Nephron progenitor cell (in vitro differentiated cells): ENCODE measurements at places on chromosomes 1 and 21.

DNA sequence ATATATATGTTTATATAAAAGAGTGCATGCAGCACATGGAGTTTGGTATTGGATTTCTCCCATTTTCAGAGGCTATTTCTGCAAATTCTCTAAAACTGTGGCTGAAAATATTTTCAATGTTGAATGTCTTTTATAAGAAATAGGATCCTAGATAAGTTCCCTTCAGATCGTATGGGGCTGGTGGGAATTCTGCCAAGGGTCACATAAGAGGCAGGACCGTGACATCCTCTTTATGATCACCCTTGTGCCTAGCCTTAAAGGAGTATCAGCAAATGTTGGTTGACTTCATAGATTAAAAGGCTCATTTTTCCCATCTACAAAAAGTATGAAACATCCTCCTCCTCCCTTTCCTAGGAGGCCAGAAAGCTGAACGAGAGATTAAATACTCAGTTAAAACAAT, 1.3 kb upstream of the IFNAR2 start:
- no peak for DNase-seq

- DNase-seq = no peak
Measured at GRCh38 chr21:46022551-46023525, 41.3 kb downstream of the COL6A1 start.

DNA sequence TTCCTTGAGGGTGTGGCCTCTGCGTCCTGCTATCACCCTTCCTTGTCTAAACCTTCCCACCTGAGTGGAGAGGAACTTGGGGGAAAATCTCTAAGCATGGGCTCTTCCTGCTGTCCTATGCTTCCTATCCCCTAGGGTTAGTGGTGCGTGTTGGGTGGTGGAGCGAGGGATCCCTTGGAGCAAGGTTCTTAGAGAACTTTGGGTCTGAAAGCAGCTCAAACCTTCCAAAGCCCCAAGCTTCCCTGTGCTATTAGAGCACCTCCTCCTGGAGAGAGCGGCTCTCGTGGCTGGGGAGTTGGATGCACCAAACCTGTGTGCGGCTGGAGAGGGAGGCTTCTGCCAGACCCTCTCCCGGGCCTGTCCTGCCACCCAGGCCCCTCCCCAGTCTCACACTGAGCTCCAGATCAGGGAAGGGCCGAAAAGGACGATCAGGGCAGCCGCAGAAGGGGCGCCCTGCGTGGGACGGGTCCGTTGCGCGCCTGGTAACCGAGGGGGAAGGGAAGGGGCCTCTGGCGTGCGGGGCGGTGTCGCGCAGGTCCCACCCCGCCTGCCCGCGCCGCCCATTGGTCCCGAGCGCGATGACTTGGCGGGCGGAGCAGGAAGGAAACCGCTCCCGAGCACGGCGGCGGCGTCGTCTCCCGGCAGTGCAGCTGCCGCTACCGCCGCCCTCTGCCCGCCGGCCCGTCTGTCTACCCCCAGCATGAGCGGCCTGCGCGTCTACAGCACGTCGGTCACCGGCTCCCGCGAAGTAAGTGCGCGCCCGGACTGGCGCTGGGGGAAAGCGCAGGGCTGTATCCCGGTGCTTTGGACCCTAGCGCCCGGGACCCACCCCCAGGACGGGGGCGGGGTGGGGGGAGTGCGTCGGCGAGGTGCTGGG, at the start of gene SH3BGRL3:
Gene SH3BGRL3, plus strand, starts transcription at position 631 of the 877 bp plus-strand sequence. Its CDS starts 70 bp downstream, at position 701.
- DNase-seq = peak; percentile 86

DNA sequence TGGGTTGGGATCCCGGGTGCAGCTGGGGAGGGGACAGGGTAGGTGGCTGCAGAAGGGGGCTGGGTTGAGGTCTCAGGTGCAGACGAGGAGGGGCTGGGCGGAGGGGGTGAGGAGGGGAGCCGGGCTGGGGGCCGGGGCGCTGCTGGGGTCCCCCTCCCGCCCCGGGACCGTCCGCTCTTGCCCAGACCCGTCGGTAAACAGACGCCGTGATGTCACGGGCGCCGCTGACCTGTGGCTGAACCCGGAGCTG, 22.3 kb downstream of the DHRS3 start:
- no peak for DNase-seq

- no peak for DNase-seq
Measured at GRCh38 chr1:26119892-26120608, 8.4 kb downstream of the PDIK1L start.

GRCh38 chr1:161954050-161954449, 69.6 kb downstream of the OLFML2B start:
- no peak for DNase-seq

DNA sequence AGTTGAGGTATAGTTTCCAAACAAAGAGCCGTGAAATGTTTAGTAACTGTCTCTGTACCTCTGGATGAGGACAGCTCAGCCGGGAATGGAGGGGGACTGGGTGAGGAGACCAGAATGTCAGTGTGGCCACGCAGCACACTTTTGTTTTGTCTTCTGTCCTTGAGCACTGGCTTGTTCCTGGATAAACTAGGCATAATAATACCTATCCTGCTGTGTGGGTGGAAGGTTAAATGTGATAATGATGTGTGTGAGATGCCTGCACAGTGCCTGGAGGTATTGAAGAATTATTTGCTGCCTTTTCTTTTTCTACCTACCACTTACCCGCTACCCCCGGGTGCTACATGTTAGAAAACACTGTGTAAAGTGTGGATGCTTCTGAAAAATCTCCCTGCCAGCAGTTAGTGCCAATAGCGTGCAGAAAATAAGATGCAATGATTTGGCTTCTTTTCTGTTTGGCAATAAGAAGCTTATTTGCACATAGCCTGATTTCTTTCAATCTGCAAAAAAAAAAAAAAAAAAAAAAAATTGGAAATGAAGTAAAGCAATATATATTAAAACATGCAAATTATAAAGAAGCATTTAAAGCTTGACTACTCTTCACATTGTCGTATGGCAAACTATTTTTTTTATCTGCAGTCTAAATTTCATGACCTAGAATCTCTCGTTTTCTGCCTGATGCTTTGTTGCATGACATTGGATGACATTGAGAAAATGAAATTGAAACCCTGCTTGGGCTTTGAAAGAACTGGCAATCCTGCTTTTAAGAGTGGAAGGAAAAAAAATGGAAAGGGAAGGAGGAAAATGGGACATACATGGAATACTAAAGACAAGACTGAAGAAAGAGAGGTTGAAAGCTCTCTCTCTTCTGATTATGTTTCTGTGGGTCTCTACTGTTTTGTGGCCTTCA, 89.5 kb downstream of the DISC1 start:
- DNase-seq = no peak

DNA sequence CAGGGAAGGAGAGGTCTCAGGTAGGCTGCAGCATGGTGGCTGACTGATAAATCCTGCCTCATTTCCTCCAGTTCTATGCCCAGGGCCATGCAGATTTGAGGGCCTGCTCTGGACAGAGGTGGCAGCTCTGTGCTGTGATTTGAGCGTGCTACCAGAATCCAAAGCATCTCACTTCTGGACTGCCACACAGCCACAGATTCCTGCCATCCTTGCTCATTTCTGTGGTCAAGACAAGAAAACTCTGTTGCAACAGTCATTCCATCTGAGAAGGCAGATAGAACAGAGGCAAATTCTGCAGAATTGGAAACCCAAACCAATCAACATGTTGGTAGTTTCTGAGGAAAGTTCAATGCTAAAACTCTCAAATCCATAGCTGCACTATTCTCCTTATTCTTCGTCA, 102.8 kb upstream of the GALNT2 start:
- no peak for DNase-seq

DNA sequence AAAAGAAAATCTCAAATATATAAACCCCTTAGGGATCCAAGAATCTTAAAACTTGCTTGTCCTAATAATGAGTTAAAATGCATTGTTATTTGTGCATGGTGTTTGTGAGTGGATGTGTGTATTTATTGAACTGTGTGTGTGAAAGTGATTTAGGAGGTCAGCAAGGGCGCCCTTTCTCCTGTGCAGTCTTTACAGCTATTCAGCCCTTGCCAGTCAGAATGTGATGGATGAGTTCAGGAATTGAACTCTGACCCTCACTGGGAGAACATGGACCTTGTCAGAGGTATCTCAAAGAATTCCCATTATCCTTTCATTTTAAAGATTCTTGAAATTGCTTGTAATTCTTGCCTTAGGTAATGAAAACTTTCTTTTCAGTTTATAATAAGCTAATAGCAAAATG, 493.0 kb upstream of the ADGRL4 start:
- DNase-seq = peak; percentile 74

- no peak for DNase-seq
Measured at GRCh38 chr21:23534850-23535249, 2072.4 kb downstream of the MRPL39 start.

DNA sequence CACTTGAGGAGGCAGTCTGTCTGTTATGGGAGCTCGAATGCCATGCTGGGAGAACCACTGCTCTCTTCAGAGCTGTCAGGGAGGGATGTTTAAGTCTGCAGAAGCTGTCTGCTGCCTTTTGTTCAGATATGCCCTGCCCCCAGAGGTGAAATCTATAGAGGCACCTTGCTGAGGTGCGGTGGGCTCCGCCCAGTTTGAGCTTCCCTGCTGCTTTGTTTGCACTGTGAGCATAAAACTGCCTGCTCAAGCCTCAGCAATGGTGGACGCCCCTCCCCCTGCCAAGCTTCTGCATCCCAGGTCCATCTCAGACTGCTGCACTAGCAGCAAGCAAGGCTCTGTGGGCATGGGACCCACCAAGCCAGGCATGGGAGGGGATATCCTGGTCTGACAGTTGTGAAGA, 247.5 kb downstream of the LMX1A start:
- no peak for DNase-seq

GRCh38 chr1:18475234-18475905, 5.4 kb upstream of the KLHDC7A start:
- no peak for DNase-seq

GRCh38 chr1:172499636-172500141, 33.3 kb upstream of the SUCO start:
- no peak for DNase-seq

- DNase-seq = no peak
Measured at GRCh38 chr1:162922201-162922600, 61.2 kb upstream of the CCDC190 start.

- DNase-seq = peak; percentile 30
Measured at GRCh38 chr1:207752456-207752998, 673 bp downstream of the CD46 start.

- DNase-seq = no peak
Measured at GRCh38 chr1:38208716-38209632, 162.4 kb upstream of the POU3F1 start.

GRCh38 chr1:183583466-183583865, 6.8 kb downstream of the NCF2 start:
- DNase-seq = no peak

DNA sequence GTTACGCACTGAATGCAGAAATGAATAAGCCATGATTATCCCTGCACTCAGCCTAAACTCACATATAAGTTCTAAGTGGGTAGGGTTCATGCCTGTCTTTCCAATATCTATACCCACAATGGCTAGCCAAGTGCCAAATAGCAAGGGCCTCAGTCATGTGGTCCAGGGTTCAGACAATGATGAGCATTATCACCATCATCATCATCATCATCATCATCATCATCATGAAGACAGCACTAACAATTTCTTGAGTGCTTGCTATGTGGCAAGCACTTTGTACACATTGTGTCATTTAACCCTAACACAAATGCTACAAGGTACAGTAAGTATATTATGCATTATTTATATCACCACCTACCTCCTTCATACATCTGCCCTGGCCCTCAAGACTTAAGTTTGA, 500.0 kb downstream of the AGBL4 start:
- no peak for DNase-seq

GRCh38 chr1:238647877-238648276, 738.5 kb upstream of the CHRM3 start:
- DNase-seq = no peak

DNA sequence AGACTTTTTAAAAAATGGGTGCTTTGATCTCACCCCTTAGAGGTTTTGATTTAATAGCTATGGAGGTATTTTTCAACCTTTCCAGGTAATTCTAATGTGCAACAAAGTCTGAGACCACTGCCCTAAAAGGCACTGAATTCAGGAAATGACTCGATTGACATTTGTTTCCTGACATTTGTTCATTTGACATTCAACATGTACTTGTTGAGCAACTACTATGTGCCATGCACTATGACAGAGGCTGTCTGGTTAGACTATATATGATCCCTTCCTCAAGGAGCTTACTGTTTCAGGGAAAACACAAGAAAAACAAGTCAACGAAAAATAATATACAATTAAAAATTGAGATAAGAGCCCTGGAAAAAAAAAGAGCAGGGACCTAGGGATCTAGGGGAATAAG, 25.6 kb upstream of the AVPR1B start:
- DNase-seq = no peak

DNA sequence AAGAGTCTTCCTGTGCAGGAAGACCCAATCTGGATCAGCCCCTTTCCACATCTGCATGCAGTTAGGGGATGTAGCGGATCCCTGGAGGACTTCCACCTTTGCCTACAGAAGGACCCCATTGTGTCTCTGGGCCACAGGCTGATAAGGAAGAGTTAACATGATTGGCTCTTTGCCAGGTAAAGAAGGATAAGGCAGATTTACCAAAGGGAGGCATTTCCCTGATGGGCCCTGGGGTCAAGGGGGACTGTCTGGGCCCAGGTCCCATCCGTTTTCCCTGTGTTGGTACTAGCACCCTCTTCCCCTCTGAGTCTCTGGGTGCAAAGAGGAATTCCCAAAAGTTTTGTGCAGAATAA, 29.1 kb downstream of the SLC26A9 start:
- no peak for DNase-seq

GRCh38 chr1:245580651-245581050, 425.9 kb downstream of the KIF26B start:
- no peak for DNase-seq

DNA sequence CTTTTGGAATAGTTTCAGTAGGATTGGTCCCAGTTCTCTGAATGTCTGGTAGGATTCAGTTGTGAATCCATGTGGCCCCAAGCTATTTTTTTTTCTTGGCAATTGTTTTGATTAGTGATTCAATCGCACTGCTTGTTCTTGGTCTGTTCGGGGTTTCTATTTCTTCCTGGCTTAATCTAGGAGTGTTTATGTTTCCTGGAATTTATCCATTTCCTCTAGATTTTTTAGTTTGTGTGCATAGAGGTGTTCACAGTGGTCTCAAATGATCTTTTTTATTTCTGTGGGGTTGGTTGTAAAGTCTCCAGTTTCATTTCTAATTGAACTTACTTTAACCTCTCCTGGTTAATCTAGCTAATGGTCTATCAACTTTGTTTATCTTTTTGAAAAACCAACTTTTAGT, 117.6 kb downstream of the NME7 start:
- DNase-seq = no peak

- DNase-seq = peak; percentile 22
Measured at GRCh38 chr21:41715649-41716281, 51.1 kb downstream of the RIPK4 start.

DNA sequence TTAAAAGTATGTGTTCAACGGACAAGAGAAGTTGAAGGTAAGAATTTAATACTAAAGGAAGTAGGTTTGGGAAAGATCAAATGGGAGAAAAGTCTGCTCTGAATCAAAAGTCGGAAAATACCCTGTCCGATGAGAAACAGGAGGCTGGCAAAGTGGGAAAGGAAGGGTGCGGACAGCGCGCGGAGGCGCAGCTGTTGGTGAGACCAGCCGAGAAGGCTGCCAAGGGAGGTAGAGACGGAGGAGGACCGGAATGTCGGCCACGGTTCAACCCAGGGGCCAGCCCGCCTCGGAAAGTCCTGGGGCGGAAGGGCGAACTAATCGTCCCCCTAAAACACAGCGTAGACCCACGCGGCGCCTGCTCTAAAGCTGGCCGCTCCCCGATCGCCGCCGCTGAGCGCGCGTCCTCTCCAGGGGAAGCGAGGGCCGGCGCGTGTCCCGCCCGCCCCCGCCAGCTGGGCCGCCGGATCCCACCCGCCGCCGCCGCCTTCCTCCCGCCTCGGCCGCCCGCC, 639 bp upstream of the SPATA1 start:
- no peak for DNase-seq

GRCh38 chr21:19921211-19921610, 1077.0 kb upstream of the NCAM2 start:
- no peak for DNase-seq

- no peak for DNase-seq
Measured at GRCh38 chr1:28067523-28068090, 20.8 kb downstream of the EYA3 start.
